Brain microvascular endothelial cell (primary cell): ENCODE measurements at places on chromosomes 6 and 20.
A peak's percentile ranks its signal among the peaks of the same experiment; 100 is the strongest.

DNA sequence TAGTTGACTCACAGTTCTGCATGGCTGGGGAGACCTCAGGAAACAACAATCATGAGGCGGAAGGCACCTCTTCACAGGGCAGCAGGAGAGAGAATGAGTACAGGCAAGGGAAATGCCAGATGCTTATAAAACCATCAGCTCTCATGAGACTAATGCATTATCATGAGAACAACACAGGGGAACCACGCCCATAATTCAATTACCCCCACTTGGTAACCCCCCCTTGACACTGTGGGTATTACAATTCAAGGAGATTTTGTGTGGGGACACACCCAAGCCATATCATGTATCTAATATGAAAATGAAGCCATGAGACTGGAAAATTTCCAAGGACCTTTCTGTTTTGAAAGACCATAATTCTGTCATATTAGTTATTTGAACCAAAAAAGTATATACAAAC lies 342.4 kb upstream of the PLCB4 start:
- no peak for DNase-seq

- no peak for DNase-seq
Observed at GRCh38 chr20:1993986-1994385, at the start of gene PDYN. PDYN (minus strand) TSS chr20:1994058; CDS start chr20:1983084, 10,974 bp downstream.

- DNase-seq = peak; percentile 4
Observed at GRCh38 chr6:98920904-98921431, 26.8 kb downstream of the FBXL4 start.

GRCh38 chr6:24060982-24061754 lies 64.8 kb upstream of the NRSN1 start:
- DNase-seq = no peak

DNA sequence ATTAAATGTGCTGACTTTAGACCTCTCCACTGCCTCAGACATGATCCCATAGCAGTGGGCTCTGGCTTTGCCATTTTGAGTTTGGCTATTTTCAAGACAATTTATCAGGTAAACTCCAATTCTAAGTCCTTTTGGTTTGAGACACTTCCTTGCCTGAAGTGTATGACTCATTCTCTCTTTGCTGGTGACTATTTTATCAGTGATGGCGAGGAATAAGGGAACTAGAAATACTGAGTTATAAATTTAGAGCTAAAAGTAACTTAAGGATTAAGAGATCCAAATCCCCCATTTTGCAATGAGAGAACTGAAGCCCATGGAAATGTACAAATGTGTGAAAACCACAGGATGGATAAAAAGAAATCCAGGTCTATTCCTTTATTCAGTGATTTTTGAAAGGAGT lies 30.9 kb upstream of the CD83 start:
- DNase-seq = no peak

DNA sequence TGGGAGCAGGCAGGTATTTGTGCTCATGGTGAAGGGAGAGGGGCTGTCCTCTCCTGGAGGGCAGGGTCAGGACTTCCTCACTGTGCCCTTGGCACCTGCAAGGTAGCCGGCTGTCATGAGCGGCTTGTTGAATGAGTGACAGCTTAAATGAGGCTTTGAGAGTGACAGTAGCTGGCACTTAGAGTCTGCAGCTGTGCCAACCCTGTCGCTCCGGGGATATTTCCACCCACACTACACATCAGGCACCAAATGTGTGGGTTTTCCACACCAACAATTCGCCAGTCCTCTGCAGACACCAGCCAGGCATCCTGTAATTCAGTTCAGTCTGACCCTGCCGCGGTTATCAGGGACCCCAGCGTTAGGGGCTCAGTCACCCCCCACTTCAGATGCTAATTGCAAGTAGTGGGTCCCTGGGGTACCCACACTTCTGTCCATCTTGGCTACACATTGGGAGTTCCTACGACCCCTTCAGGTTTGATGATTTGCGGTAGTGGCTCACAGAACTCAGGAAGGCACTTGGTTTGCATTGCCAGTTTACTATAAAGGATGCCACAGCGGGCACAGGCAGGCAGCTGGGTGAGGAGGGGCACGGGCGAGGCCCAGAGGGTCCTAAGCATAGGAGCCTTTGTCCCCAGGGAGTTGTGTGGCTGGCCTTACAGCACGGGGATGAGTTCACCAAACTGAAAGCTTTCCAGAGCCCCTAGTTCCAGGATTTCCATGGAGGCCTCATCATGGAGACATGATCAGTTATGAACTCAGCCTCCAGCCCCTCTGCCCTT lies 9.1 kb downstream of the MTG2 start:
- DNase-seq = no peak

GRCh38 chr20:33600981-33601380 lies 61.1 kb upstream of the C20orf144 start:
- no peak for DNase-seq

DNA sequence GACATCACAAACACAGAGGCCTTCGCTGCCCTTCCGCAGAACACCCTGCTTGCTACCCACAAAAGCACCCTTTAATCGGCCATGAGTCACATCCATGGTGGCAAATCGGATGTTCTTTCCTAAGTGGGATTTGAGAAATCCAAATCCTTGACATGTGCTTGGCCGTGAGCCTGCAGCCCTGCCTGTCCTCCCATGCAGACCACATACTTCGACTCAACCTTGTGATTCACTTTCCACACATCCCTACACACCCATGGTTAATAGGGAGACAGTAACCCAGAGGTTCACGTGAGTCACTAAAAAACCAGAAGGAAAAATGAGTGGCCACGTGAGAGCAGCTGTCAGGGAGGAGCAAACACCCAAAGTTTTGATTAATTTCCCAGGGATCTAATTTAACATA lies 19.4 kb downstream of the RAMACL start:
- peak; percentile 91 for DNase-seq
